ENCODE measurements at places on chromosomes 2 and 18. TPM values are rescaled to one million over a fixed set of nuclear protein-coding genes. Genes with fewer than 3 reads are reported as not detected.

The LRRC30 gene
- total RNA-seq: not detected

The BMP10 gene
- not detected for total RNA-seq

The DYNAP gene
- total RNA-seq: not detected

The TBR1 gene
- under 0.01 TPM for total RNA-seq

The PTH2R gene
- total RNA-seq: 0.13 TPM

The SERPINB10 gene
- 0.79 TPM for total RNA-seq

The RESP18 gene
- total RNA-seq: not detected

The SERPINB7 gene
- 25.0 TPM for total RNA-seq

The TRIM43 gene
- under 0.01 TPM for total RNA-seq

The ANKRD62 gene
- total RNA-seq: 0.13 TPM
